ENCODE measurements at places on chromosomes 2 and 18.

- peak; percentile 87 for DNase-seq
Observed at GRCh38 chr2:29011418-29012060, 30.4 kb downstream of the TOGARAM2 start.

- DNase-seq = no peak
Observed at GRCh38 chr2:64540615-64541014, 16.5 kb downstream of the AFTPH start.

DNA sequence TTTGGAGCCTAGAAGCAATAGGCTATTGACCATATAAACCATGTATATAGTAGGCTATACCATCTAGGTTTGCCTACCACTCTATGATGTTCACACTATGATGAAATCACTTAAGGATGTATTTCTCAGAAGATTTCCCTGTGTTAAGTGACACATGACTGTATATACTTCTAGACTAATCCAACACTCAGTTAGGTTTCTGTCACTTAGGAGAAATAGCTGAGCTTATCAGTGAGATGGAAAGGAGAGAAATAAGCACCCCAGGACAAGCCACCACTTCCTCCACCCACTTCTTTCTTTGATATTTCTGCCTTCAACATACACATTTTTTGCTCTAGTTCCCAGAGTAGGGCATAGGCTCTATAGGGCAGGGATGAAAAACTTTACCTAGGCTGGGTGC is 7.8 kb downstream of the PECR start:
- DNase-seq = no peak

DNA sequence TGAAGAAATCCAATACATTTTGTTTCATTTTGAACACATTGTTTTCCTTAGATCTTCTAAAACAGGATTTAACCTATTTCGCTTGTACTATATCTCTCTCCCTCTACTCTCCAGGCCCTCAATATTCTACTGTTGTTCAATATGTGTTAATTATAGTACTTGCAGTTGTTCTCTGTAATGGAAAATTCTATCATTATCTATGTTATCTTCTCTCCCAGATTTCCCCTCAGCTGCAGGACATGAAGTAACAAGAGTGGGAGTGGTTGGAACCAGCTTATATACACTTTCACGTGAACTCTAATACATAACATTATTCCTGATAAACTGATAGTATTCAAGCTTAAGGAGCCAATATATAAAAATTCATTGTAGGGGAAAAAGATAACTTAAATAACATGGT is 7.0 kb upstream of the STRN start:
- DNase-seq = no peak

GRCh38 chr2:15693926-15694588 is 102.4 kb downstream of the DDX1 start:
- no peak for DNase-seq

- DNase-seq = no peak
Observed at GRCh38 chr2:122174061-122174460, 418.6 kb downstream of the TSN start.

GRCh38 chr2:167355821-167356220 is 467.5 kb downstream of the XIRP2 start:
- no peak for DNase-seq

DNA sequence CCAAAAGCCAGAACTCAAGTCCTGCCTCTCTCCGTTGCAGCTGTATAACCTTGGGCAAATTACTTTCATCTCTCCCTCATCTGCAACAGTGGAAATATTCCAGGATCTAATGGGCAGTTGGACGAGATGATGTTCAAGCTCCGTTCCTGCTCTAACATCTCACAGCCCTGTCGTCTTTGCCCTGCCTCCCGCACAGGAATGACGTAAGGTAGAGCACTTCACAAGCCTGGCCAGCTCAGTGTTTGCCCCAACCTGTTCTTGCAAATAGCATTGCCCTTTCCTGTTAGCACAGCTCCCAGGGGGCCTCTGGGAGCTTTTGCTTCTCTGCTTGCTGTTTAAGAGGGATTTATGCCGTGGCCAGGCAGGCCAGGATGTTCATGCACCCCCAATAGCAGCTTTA is 107.9 kb downstream of the KLHL29 start:
- no peak for DNase-seq

GRCh38 chr2:205858881-205859441 is 176.7 kb downstream of the NRP2 start:
- DNase-seq = no peak

GRCh38 chr2:24874035-24874434 is 46.0 kb downstream of the ADCY3 start:
- DNase-seq = no peak

DNA sequence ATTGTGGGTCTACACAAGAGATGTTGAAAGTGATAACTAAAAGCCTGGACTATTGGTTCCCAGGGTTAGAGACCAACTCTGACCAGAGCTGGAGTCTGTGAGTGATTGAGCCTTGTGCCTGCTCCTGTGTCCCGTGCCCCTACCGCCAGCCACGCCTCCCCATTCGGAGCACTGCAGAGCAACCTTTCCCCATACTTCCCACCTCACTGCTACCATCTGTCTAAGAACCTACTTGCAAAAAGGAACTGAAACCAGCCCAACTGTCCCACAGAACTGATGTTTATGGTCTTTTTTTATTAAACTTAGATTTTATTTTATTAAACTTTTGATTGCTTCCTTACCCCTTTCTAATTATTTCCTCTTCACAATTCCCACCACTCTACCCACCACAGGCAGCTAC is 300.3 kb upstream of the MGAT5 start:
- DNase-seq = no peak

GRCh38 chr18:6537475-6537874 is 122.8 kb upstream of the L3MBTL4 start:
- no peak for DNase-seq

DNA sequence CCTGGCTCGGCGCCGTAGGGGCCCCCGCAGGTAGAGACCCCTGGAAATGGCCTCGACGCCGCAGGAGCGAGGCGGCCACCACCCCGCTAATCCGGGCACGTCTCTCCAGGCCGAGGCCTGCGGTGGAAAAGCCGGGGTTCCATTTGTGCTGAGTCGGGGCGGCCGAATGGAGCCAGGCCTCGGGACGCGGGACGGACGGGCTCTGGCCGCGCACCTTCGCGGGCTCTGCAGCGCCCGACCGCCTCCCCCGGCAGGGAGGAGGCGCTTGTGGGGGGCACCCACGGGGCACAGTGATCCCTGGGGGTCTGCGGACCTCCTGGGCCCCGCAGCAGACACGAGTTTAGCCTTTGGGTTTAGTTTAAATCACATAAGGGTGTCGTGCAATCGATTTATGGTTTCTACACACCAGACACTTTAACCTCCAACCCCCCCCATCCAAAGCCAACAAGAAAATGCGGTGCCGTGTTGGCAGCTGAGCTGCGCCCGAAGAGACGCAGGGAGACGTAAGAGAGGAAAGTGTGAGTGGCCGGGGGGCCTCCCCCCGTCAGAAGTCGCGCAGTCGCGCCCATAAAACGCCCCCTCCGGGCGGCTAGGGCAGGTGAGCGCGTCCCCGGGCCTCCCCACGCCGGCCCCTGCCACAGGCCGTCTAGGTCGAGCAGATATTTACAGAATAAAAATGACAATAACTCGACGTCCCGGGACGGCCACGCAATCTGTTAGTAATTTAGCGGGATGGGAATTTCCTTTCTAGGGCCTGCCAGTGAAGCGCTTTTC is 1.0 kb upstream of the NFATC1 start:
- peak; percentile 47 for DNase-seq

DNA sequence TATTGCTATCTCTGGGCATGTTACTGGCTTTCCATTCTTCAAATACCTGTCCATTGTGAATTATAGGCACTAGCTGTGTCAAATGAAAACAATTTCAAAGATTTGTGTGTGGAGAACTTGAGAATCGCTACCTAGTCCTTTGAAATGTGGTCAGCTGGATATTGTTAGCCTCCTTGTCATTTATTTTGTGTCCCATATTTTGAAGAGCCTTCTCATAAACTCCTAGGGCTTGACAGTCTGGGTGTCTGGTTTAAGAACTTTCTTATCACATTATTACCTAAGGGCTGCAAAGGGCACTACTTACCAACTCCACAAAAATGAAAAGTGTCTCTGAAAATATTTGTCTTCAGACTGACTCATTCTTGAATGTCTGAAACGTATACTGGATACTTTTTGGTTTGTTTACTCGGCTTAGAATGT is 50.2 kb downstream of the COL4A3 start:
- no peak for DNase-seq

DNA sequence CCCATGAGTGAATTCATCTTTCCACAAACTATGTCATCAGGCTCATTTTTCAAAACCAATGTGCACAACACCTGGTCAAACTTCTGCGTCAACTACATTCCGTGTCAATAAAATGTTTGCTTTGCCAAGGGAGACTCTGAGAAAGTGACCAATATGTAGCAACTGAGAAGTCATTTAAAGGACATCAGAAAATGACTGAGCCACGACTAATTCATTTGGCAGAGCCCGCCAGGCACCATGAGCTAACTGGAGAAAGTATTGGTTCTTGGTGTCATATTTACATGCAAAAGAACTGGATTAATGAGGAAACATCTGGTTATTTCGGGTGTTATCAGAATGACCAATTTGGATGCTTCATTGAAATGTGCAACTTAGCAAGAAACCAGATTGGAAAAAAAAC is 7.2 kb downstream of the RND3 start:
- DNase-seq = no peak

GRCh38 chr2:147623328-147623727 is 221.5 kb upstream of the ACVR2A start:
- peak; percentile 31 for DNase-seq

- peak; percentile 33 for DNase-seq
Observed at GRCh38 chr2:95053543-95053942, 28.0 kb downstream of the MAL start.

DNA sequence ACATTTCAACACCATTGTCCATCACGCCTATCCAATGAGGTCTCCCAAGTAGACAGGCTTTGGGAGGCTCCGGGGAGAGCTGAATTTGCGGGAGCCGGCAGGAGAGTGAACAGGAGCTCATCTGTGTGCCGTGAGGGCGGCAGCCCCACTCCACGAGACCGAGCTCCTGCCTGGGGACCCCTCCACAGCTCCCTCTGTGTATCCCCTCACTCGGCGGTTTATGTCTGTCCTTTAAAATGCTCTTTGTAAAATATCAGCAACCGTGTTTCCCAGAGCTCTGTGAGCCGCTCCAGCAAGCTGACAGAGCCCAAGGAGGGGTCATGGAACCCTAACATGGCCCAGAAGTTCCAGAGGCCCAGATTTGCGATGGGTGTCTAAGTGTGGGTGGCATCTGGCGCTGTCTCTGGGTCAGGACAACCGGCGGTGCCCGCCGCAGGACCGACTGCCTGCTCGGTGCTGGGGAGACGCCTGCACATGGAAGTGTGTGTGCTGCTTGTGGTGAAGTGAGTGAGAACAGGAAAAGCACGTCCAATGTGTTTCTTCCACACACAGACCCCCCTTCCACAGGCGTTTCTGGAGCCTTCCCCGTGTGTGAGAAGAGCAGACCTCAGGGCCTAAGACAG is 34.8 kb downstream of the SLC66A2 start:
- DNase-seq = no peak

DNA sequence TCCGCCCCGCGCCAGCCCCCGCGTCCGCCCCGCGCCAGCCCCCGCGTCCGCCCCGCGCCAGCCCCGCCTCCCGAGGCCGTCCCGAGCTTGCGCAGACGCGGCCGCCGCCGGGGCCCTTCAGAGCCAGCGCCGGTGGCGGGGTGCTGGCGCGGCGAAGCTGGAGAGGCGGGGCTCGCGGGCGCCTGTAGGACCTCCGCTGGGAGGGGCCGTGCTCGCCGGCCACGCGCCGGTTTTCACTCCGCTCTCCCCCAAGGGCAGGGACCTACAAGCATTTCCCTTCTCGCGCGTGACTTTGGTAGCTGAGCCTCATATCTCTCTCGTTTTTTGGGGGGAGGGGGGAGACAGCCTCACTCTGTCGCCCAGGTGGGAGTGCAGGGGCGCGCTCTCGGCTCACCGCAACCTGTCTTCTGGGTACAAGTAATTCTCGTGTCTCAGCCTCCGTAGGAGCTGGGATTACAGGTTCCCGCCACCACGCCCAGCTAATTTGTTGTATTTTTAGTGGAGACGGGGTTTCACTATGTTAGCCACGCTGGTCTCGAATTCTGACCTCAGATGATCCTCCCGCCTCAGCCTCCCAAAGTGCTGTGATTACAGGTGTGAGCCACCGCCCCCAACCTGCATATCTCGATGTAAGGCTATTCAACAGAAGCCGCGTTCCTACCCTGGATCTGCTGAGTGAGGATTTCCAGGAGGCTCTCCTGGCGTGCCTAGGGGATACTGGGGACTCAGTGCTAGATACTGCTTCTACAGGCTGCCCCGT is at the start of gene ZNF514:
TSS of gene ZNF514 (minus strand) at position 159 of the 760 bp plus-strand sequence. CDS start 6,595 bp downstream, outside the sequence.
- DNase-seq = peak; percentile 85

DNA sequence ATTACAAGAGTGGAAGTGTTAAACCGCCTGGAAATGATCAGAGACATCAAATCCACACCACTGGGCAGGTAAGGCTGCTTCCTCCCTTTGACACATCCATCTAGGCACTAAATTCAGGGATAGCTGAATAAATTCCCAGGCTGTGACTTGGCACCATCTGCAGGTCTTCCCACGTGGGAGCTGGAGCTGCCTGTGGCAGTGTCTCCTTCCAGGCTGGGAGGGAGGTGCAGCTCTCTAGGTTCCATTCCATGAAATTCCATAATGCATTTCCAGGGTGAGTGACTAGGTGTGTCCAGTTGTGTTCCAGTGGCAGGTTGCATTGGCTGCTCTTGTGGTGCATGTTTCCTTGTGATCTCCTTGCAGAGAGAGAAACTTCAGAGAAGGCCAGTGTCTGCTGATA is 188.9 kb upstream of the CXCR4 start:
- no peak for DNase-seq

GRCh38 chr2:45267062-45267792 is 258.0 kb upstream of the SIX2 start:
- DNase-seq = no peak

- DNase-seq = no peak
Observed at GRCh38 chr2:6325616-6326015, 540.1 kb downstream of the CMPK2 start.

GRCh38 chr2:240822280-240822847 is 2.3 kb upstream of the KIF1A start:
- no peak for DNase-seq

GRCh38 chr18:77899972-77900754 is 650.5 kb downstream of the GALR1 start:
- peak; percentile 52 for DNase-seq

GRCh38 chr2:29398384-29399237 is 283.4 kb downstream of the CLIP4 start:
- DNase-seq = no peak

- no peak for DNase-seq
Observed at GRCh38 chr18:37274309-37275236, 291.0 kb downstream of the CELF4 start.

GRCh38 chr2:188032306-188032705 is 259.4 kb upstream of the GULP1 start:
- no peak for DNase-seq

GRCh38 chr18:6929370-6930102 is 188.1 kb downstream of the LAMA1 start:
- DNase-seq = peak; percentile 14

GRCh38 chr2:61044636-61045035 is 21.0 kb upstream of the SANBR start:
- DNase-seq = no peak

Data from CD4-positive, alpha-beta T cell treated with Interleukin-6 for 4 hours (primary cell).